Erythroblast (primary cell): ENCODE measurements at places on chromosomes 1 and 21.

DNA sequence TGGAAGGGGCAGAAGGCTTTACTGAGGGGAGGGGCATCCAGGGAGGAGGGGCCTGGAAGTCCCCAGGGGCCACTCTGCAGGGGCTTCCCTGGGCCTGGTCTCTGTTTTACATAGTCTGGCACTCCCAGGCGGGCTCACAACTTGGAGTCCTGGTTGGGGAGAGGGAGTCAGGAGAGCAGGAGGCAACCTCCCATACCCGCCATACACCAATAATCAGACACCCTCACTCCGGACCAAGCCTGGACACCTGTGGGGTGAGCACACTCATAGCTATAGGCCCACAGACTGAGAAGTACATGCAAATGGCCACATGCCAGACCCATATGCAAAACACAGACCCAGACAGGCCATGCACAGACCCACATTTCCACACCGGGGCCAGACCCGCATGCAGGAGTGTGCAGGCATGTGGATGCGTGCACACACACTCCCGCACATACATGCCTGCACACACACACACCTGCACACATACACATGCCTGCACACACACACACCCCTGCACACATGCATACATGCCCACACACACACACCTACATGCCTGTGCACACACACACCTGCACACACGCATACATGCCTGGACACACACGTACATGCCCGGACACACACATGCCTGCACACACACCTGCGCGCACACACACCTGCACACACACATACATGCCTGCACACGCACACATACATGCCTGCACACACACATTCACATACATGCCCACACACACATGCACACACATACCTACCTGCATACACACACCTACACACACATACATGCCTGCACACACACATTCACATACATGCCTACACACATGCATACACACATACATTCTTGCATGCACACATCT is 89.5 kb upstream of the RUNX3 start:
- DNase-seq: no peak

DNA sequence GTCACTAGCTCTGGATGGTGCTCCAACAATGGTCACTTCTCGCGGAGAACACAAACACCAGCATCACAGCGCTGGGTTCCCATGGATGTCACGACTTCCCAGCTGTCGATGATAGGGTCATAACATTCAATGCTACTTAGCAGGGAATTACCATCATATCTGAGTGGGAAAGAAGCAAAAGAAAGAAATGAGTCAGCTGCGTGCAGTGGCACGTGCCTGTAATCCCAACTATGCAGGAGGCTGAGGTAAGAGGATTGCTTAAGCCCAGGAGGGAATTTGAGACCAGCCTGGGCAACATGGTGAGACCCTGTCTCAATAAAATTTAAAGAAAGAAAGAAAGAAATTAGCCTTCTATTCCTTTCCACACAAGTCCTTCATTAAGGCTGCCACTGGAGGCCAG is 3.6 kb upstream of the RABIF start:
- no peak for DNase-seq

DNA sequence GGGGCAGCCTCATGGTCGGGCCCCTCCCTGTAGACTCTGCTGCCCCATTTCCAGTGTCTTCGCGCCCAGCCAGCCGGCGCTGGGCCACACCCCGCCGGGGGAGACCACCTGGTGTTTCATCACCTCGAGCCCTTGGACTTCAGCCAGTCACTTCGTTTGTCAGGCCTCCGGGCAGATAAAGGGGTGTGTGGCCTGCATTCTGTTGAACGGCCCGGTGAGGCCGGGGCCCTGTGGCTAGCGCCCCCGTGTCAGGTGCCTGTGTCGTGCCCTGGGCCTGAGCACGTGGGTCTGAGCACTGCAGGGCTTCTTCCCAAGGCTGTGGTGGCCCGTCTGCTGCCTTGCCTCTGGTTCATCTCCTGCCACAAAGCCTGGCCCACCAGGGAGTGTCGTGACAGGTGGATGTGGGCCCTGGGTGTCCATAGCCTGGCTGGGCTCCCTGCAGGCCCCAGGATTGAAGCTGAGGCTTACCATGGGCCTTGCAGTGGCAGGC is 65.2 kb upstream of the DIP2A start:
- DNase-seq: no peak

DNA sequence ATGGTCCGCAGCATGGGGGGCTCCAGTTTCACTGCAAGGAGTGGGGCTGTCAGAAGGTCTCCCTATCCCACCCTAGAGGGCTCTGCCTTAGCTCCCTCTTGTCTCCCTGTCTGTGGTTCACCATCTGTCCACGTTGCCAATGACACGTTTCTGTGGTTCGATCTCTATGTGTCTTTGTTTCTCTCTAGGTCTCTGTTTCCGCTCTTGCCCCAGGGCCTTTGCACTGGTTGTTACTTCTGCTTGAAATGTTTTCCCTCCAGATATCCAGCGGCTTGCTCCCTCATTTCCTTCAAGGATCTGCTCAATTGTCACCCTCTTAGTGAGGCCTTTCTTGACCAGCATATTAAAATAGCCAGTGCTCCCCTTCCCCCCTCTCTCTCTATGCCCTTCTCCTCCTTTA is 8.5 kb upstream of the MRPS15 start:
- no peak for DNase-seq

- DNase-seq: no peak
Measured at GRCh38 chr1:10613861-10614260, 139.1 kb downstream of the PEX14 start.

DNA sequence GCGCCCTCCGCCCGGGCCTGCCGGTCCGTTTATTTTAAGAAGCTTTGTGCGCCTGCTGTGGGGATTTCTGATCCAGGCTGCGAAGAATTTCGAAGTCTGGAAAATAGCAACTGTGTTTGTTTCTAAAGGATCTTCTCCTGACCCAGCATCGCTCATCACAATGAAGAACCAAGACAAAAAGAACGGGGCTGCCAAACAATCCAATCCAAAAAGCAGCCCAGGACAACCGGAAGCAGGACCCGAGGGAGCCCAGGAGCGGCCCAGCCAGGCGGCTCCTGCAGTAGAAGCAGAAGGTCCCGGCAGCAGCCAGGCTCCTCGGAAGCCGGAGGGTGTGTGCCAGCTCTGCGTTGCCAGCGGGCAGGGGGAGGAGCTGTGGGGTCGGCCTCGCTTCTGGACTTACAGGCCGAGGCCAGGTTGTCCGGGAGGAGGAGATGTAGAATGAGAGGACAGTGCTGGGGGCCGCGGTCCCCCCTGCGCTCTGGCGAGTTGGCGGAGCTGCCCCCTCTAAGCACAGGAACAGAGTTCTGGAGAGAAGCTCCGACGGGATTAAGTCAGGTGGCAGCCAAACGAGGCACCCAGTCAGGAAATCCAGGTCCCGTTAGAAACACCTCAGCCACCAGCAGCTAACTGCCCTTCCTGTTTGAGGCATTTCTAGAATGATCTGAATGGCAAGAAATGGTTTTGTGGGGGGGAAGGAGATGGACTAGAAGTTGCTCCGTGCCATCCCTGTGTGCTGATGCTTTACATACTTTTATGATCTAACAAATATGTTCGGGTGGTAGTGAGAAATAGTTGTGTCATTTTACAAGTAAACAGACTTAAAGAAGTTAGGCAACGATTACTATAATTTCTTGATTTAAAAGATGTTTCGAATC is 948 bp downstream of the TXLNA start:
- peak; percentile 66 for DNase-seq

DNA sequence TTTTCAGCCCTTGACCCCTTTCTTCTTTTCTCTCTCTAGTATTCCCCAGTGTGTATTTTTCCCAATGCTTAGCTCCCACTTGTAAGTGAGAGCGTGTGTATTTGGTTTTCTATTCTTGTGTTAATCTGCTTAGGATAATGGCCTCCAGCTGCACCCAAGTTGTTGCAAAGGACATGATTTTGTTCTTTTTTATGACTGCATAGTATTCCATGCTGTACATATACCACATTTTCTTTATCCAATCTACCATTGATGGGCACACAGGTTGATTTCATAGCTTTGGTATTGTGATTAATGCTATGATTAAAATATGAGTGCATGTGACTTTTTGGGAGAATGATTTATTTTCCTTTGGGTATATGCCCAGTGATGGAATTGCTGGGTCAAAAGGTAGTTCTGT is 104.8 kb downstream of the PDE4B start:
- no peak for DNase-seq

DNA sequence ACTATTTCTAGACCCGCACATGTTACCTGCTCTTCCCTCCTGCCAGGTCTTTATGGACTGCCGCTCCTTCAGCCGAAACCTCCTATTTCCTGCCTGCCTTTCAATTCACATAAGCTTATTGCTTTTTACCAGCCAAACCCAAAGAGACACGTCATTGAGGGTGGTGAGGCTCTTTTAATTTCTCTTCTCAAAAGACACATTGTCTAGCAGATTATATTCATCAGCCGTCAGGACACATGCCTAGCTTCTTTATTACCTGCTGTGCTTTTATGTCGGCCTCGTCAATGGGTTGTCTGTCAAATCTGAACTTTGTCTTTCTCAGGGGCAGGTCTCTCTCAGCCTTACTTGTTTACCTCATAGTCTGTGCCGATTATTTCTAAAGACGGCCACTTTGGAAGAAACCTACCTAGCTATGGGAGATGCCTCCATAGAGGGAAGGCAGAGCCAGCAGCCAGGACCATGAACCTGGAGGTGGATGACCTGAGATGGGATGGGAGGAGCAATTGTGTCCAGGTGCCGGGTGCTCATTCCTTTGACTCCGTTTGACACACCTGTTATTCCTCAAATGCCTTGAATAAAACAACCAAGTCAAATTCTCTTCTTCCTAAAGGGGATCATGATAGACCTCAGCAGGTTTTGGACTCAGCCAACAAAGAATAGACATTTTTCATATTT is 42.0 kb downstream of the ZBTB18 start:
- no peak for DNase-seq

GRCh38 chr1:158017800-158018595 is 24.6 kb downstream of the KIRREL1 start:
- DNase-seq: no peak

DNA sequence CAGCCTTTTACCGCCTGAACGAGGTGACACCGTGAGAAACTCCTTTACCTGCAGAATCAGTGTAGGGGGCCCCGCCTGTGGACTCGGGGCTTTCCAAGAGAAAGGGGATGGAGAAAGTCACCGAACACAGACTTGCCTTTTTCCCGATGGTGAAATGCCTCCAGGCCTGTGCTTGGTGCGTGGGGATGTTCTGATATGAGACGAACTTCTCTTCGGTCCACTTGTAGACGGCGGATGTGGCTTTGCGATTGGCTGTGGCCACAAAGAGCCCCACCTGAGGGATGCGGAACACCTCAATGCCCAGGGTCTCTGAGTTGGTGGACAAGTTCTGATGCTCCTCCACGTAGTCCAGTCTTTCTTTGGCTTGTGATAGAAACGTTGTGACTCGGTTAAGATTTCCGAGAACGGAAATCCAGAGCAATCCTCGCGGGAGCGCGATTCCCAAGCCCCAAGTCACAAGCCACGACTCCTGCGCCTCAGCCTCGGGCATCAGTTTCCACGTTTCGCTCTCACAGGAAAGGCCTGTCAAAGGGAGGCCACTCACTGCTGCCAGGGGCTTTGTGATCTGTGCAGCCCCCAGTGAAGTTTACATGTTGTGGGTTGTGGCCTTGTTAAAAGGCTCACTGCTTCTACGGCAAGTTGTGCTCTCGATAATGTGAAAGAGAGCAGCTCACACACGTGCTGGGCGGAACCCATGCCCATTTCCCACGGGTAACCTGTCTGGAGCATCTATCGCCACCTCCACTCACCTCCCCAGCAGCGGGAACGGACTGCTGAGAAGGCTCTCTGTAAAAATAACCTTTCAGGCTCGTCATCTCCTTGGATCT is 12.6 kb downstream of the KRTAP10-1 start:
- no peak for DNase-seq

DNA sequence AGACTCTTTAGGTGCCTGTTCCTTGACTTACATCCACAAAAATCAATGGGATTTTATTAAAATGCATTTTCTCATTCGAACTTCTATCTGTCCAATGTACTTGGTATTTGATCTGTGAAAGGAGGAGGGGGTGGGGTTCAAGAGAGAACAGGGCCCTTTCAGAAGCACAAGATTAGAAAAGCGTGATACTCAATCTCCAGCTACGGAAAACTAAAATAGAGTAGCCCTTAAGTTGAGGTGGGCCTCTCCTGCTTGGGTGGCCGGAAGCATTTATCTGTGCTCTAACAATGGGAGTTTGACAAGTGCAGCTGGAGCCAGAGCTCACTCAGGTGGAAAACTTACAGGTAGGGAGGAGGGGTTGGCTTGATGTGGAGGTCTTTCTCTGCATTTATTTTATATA is 462 bp upstream of the RXRG start:
- no peak for DNase-seq

DNA sequence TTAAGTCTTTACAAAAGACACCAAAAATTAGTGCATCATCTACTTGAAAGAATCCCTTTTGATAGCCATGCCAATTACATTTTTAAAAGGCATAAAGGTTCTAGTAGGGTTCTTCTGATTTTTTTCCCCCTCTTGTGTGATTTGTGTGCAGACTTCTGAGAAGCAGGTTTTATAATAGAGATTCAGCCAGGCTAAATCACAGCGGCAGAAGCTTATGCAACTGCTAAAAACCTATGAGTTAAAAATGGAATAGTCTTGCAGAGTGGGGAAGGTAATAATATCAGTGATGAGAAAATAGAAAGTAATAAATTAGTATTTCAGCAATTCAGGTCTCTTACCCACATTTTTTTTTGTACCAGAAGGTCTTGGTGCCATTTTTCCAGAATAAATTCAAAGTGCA is 17.7 kb downstream of the STUM start:
- no peak for DNase-seq

DNA sequence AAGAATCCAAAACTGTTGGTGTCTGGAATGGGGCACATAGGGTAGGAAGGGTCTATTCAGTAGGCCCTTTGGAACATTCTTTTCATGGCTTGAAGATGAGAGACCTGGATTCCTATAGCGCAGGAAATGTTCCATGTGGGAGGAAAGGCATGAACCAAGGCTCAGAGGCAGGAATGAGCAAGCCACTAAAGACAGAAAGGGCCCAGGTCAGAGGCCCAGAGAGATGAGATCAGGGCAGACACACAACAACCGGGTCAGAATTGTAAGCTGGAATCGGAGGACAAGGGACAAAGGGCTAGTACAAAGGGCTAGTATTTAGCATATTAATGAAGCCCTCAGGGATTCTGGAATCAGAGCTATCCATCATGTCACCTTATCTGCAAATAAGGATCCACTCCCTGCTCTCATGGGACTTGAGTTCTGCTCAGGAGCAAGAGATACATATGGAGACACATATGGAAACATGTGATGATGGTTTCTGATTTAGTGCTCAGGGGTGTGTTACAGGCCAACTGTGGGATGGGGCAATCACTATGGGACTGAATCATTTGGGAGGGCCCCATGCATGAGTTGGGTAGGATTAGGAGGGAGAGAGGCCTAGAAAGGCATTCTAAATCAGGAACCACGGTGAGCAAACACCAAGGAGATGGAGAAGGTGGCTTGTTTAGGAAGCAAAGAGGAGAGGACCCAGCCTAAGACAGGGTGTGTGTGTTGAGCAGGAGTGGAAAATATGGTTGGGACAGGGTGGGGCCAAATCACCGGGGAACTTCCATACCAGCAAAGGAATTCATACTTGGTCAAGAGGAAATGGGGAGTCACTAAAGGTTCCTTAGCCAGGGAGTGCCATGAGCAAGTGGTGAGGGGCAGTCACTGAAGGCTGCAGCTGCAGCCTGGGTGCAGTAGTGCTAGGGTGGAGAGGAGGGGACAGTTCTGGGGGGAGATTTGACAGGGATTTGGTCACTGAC is 8.6 kb downstream of the NECTIN4 start:
- DNase-seq: no peak

GRCh38 chr1:153292740-153293479 is 19.8 kb downstream of the PGLYRP3 start:
- DNase-seq: no peak
